ENCODE measurements at places on chromosomes 2 and 18.

DNA sequence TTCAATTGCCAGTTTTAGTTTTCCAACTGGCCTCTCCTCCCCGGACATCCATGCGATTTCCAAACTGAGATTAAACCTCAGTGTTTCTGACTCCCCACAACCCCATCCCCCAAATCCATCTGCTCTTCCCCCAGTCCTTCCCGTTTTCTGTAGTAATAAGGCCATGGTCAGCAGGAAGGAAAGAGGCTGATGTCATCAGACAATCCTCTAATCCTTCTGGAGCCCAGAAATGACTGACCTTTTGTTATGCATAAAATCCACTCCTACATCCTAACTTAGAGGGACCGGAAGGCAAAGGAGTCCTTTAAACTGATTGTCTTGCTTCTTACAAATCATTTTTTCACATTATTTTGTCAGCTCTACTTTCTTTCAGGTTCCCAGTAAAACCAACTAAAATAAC is 155.8 kb downstream of the INO80D start:
- DNase-seq = no peak

DNA sequence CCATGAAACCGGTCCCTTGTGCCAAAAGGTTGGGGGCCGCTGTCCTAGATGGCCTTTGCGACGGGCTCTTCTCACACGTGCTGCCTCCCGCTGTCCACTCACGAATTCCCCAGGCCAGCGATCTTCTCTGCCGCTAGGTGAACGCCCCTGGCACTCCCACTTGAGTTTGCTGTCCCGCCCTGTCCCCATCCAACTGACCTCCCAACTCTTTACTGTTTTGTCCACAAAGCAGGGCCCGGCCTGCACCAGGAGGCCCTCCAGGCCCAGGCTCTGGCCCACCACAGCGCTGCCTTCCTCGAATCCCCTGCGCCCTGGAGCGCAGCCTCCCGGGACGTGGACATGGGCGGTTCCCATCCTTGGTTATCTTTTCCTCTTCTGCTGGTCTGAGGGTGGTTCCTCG is 69.7 kb upstream of the PXDN start:
- DNase-seq = no peak

- DNase-seq = no peak
Measured at GRCh38 chr2:73841912-73842738, 13.4 kb downstream of the STAMBP start.

DNA sequence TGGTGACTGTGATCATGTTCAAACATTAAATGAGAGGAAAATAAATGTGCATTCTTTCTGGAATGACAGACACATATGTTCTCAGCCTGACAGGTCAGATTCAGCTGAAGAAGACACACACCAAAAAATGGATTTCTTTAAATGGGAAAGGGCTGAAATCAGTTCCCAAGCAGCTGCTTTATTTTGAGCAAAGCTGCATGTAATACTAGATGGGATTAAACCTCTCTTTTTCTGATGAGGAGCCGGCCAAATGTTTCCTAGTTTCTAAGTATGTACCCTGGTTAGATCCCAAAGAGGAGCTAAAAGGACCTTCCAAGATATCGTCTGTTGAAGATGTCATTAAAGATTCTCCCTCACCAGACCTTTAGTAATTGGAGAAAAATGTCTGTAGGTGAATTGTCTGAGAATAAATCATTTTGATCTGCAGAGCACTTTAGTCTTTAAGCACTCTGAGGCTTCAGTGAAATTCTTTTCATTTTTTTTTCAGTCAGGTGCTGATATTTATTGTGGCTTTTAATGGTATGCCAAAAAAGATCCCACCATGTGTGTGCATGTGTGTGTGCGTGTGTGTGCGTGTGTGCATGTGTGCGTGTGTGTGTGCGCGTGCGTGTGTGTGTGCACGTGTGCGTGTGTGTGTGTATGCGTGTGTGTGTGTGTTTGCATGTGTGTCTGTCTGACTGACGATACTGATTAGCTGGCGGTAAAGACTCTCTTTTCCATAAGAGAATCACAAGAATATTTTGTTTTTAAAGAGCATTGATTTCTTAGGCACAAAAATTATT is 175.8 kb downstream of the IRS1 start:
- DNase-seq = no peak

DNA sequence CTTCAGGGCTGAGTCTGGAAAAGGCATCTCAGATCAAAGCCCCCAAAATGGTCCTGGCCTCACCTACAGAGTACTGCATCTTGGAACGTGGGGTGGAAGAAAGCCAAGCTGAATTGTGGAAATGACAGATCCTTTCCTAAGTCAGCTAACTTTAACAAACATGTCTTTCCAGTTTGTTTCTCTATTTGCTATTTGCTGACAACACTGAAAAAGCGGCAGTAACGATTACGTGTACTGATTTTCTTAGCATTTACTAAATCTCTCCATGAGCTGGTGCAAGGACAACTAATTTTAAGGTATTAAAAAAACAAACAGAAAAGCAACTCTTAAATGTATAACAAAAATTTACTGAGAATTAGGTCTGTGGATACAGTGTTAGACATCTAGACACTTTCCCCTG is 1.1 kb downstream of the HIBCH start:
- DNase-seq = no peak

- no peak for DNase-seq
Measured at GRCh38 chr2:224286923-224287322, 115.0 kb downstream of the FAM124B start.

DNA sequence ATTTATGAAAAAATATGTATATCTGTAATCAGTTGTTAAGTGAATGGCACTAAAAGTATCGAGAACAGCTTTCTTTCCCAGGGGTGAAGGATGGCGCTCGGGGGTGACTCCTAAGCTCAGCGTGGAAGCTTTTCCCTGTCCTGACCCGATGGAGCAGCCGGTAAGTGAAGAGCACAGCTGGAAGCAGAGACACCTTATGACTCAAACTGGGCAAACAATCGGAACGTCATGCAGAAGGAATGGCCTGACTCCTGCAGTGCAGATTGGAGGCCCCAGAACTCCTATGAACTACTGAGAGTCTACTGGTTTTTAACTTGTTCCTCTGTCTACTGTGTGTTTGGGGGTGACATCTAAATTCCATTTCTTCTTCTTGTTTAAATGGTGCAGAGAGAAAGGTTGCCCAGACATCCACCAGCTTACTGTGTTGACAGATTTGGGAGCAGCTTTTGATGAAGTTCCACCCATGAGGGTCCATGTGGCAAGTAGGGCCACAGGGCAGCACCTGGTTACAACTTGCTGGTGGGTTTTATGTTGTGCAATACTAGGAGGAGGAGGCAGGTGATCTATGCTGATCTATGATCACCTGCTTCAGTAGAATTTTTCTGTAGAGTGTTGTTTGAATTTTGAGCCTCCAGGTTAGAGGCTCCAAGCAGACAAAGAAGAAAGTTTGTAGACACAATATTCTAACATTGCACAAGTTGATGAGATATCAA is 52.8 kb upstream of the TMEM182 start:
- DNase-seq = no peak

DNA sequence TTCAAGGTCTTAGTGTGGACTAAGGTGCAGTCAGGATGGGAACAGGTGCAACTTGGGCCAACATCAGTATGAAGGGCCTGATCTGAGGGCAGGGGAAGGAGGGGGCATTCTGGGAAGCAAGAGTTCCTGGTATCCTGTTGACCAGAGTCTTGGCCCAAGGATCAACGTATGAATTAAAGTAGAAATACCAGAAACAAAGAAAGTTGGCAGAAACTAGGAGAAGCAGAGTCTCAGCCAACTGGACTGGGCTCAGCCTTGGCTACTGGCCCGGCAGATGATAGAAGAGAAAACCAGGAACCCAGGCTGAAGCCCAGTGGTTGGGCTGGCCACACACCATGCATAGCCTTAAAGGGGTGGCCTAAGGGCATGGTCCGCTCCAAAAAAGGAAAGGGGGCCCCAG is 2.3 kb downstream of the CETN1 start:
- no peak for DNase-seq
